ENCODE measurements at places on chromosomes 2 and 18.

DNA sequence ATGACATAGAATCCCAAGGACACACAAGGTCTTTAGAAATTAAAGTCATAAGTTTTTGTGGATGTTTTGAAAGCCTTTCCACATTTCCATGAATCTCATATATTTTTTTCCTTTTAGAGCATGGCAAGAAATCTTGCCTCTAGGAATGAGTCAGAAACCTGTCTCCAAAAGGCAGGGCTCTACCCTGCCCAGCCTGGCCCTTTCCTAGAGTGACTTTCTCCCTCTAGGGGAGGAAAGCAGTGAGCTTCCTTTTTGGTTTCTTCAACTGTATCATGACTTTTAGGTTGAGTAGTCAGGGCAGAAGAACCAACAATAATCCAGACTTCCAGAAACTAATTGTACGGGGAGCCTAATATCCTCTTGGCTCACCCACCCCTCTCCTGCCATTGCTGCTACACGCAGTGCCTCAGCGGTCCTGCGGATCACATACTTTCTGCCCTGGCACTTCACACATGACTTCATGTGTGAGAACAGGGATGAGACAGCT is 300.3 kb downstream of the AGPS start:
- DNase-seq, result no peak

GRCh38 chr2:603427-603826 is 73.8 kb downstream of the TMEM18 start:
- no peak for DNase-seq

DNA sequence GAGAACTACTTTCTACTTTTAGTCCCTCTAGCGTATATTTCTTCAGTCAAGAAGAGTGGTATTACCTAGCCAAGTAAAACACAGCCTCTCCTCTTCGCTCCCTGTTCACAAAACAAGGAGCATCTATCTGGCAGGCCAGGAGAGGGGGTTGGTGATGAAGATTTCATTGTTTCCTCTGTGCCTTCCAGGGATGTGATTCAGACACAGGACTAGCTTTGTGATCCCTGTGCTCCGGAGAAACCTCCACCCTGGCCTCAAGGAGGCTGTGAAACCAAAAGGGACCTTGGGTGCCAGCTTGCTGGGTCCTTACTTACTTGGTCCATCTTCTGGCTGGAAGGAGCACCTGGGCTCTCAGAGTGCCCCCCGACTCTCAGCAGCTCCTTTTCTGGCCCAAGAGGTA is 5.7 kb downstream of the RHOB start:
- DNase-seq, result no peak

- no peak for DNase-seq
Observed at GRCh38 chr18:24763765-24764513, 303.5 kb downstream of the HRH4 start.

DNA sequence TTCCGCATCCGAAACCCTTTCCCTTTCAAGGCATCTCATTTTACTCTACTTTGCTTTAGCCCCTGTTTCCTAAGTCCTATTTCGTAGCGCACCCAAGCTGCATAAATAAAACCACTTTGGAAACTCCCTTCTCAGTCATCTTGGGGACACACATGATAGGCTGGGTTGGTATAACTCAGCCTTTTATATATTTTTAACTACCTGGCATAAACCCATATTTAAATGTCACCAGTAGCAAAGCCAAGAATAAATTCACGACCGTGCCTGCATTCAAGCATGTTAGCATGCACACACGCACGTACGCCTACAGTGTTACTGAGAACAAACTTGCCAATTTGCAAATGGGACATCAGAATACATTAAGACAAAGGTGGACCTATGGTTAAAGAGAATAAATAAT is 564.7 kb upstream of the PIK3C3 start:
- DNase-seq, result no peak

GRCh38 chr2:207162316-207162715 is 3.4 kb downstream of the KLF7 start:
- no peak for DNase-seq

- DNase-seq, result no peak
Observed at GRCh38 chr18:473802-474201, 26.7 kb downstream of the COLEC12 start.

- no peak for DNase-seq
Observed at GRCh38 chr2:239216614-239217273, 184.1 kb downstream of the HDAC4 start.

DNA sequence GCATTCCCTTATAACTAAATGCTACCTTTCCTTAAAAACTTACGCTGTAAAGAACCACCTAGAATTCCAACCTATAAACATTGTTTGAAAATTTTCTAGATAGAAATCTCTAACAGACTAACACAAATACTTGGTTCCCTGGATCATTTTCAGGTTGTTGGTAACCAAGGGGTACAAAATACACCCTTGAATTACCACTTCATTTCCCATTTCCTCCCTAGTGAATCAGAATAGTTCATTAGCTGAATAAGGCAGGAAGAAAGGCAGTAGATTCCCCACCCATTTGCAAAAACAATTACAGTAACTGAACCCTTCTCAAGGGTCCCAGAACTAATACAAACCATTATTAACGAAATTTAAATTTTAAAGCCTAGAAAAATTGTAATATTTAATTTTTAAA is 5.5 kb downstream of the MEX3C start:
- no peak for DNase-seq

- no peak for DNase-seq
Observed at GRCh38 chr18:35127201-35127600, 86.0 kb downstream of the MAPRE2 start.

DNA sequence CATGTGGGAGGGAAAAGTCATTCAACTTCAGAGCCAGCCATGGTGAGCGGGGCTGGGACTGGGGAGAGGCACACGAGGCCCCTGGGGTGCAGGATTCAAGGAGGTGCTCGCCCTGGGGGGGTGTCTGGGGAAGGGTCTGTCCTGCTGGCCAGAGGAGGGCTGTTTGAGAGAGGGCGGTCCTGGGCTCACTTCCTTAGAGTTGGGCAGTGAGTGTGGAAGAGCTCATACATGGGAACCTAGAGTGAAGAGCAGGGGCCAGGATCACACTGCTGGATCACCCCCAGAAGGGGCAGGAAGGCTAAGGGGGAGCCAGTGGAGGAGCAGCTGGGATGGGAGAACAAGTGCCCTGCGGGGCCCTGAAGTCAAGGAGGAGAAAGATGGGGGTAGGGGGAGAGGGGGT is 6.5 kb downstream of the SH3BP4 start:
- no peak for DNase-seq

DNA sequence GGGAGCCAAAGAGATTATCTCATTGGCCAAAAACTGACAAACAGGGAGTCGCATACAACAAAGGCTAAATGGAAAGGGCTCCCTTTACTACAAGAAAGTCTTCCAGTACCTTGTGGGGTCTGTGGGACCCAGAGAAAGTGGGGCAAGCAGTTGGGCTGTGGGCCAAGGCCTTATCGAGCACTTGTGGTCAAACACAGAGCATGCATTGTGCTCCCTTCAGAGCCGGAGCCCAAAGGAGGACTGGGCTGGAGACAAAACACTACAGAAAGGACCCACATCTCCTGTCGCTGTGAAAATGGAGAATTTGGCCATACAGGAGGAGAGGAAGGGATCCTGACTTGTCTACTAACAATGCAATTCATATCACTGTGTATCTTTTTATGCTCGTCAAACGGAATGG is 37.1 kb upstream of the SLC1A4 start:
- DNase-seq, result no peak
